IPS DF 6.9 (cell line): ENCODE measurements at places on chromosomes 16 and 17.

GRCh38 chr16:28019218-28019617, 44.3 kb downstream of the GSG1L start:
- H3K4me3 ChIP-seq: no peak overlapping the region
- DNase-seq: no peak
- no peak overlapping the region for H3K27ac ChIP-seq
- H3K4me1 ChIP-seq: no peaks in the 10 kb centered on the region

DNA sequence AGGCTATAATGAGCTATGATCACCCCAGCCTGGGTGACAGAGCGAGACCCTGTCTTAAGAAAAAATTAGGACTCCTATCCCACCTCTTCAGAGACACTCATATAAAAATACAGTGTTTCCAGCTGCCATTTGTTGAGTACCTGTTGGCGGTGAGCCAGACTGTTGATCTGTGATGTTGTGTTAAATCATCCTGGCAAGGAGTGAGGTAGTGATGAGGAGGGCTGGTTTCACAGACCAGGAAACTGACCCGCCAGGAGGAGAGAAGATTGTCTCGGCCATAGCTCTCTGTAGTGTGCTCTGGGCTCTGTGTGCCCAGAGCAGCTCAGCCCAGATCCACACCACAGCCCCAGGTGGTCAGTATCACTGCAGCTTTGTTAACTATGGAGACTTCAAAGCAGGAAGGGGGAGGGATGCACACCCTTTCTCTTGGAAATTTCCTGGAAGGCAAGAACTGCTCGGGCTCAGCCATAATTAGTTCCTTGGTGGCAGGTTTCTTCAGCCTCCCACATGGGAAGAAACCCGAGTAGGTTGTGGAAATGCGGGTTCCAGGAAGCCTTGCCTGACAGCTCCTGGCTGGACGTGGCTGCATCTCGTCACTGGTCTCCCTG, 343.0 kb downstream of the SNX29 start:
- no peak overlapping the region for H3K27ac ChIP-seq
- DNase-seq: no peak
- no peak overlapping the region for H3K4me3 ChIP-seq

- H3K4me3 ChIP-seq: no peak overlapping the region
- no peaks in the 10 kb centered on the region for H3K27me3 ChIP-seq
- H3K4me1 ChIP-seq: no peaks in the 10 kb centered on the region
- no peak for DNase-seq
These were observed 10.8 kb downstream of the FASN start for GRCh38 chr17:82086941-82087906.

DNA sequence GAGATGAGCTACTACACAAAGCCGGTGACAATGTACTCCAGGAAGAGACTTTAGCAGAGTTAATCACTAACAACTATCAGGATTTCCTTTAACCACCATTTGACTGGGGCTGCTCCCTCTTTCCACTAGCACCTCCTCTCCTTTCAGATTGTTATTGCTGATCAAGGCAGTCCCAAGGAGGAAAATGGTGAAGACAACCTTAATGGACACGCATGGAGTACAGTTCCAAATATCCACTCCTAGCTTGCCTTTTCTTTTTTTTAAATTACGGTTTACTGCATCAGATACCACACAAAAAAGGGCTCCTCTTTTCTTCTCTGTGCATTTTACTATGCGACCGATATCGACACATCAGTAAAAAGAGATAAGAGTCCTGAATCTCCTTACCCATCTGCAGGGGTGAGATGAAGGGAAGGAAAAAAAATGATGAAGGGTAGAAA, 30.9 kb downstream of the FAM222B start:
- 0 out of 2 replicates have a peak, but pooled peaks cover 2% of the 10 kb centered on the region for H3K4me1 ChIP-seq
- no peaks in the 10 kb centered on the region for H3K36me3 ChIP-seq
- no peak for DNase-seq
- no peak overlapping the region for H3K27ac ChIP-seq

DNA sequence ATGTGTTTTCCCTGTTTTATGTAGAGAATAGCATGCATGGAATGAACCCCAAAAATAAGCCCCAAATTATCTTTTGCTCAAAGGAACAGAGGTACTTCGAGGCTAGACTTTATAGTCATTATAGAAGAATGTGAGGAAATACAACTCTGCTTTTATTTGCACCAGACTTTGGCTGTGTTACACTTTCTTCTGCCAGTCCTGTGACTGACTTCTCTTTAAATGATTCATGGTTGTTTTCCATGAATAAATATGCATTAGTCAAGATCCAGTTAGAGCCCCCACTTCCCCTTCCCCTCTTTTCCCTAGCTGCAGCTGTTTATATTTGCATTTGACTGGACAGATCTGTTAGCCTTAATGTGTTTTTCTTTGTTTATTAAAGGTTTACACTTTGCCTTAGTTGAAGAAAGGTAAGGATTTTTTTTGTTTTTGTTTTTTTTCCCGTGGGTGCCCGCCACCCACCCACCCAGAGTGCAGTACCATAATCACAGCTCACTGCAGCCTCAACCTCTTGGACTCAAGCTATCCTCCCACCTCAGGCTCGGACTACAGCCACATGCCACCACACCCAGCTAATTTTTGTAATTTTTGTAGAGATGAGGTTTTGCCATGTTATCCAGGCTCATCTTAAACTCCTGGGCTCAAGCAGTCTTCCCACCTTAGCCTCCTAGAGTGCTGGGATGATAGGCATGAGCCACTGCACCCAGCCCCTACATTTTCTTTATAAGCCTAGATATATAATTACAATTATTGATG, 152.6 kb downstream of the CYB561 start:
- H3K4me3 ChIP-seq: no peak overlapping the region
- no peaks in the 10 kb centered on the region for H3K36me3 ChIP-seq
- H3K27ac ChIP-seq: no peak overlapping the region
- no peaks in the 10 kb centered on the region; the same call in none of the 2 replicates for H3K4me1 ChIP-seq
- no peak for DNase-seq
- no peaks in the 10 kb centered on the region for H3K27me3 ChIP-seq

DNA sequence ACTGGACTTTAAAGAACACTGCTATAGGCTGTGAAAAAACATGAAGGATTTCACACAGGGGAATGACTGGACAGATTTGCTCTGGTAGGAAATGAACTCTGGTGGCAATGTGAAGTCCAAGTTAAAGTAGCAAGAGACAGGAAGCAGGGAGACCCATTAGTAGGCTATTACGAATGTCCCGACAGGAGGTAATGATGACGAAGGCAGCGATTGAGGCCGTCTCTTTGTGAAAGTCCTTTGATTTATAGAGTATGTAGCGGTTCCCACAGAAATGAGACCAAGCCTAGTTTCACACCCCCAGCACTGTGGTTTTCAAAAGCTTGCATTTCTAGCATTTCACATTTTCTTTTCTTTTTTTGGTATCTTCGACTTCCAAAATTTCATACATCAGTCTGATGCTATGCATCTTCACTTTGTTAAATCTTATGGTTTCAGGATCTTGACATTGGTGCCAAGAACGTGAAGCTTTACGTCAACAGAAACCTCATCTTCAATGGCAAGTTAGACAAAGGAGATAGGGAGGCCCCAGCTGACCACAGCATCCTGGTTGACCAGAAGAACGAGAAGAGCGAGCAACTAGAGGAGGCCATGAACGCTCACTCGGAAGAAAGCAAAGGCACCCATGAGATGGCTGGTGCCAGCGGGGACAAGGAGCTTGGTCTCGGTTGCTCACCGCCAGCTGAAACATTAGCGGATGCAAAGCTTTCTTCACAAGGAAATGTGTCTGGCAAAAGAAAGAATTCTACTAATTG, 189.8 kb downstream of the KATNIP start:
- no peaks in the 10 kb centered on the region for H3K36me3 ChIP-seq
- H3K4me3 ChIP-seq: no peak overlapping the region
- no peaks in the 10 kb centered on the region for H3K4me1 ChIP-seq
- no peak overlapping the region for H3K27ac ChIP-seq
- H3K27me3 ChIP-seq: no peaks in the 10 kb centered on the region

GRCh38 chr17:9907883-9908648, 3.0 kb upstream of the RCVRN start:
- H3K4me1 ChIP-seq: no peaks in the 10 kb centered on the region
- H3K4me3 ChIP-seq: no peak overlapping the region
- no peaks in the 10 kb centered on the region for H3K27me3 ChIP-seq
- DNase-seq: no peak
- no peak overlapping the region for H3K27ac ChIP-seq

DNA sequence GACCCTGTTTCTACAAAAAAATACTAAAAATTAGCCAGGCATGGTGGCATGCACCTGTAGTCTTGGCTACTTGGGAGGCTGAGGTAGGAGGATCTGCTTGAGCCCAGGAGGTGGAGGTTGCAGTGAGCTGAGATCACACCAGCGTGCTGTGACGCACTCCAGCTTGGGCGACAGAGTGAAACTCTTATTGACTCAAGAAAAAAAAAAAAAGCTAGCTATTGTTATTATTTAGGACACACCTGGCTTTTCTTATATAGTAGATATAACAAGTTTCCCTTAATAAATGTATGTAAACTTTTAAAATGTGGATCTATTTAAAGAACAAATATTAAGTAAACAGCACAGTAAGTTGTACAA, 1.8 kb downstream of the RABEP2 start:
- H3K4me1 ChIP-seq: no peaks in the 10 kb centered on the region
- no peak overlapping the region for H3K4me3 ChIP-seq
- H3K36me3 ChIP-seq: peaks cover 2% of the 10 kb centered on the region; the same call in 1 of the 2 replicates
- DNase-seq: no peak
- H3K27ac ChIP-seq: no peak overlapping the region

GRCh38 chr17:36816214-36816906, 120.9 kb upstream of the LHX1 start:
- no peak overlapping the region for H3K4me3 ChIP-seq
- peaks cover 7% of the 10 kb centered on the region for H3K4me1 ChIP-seq
- no peaks in the 10 kb centered on the region for H3K27me3 ChIP-seq
- no peak overlapping the region for H3K27ac ChIP-seq
- no peak for DNase-seq
- no peaks in the 10 kb centered on the region for H3K36me3 ChIP-seq

DNA sequence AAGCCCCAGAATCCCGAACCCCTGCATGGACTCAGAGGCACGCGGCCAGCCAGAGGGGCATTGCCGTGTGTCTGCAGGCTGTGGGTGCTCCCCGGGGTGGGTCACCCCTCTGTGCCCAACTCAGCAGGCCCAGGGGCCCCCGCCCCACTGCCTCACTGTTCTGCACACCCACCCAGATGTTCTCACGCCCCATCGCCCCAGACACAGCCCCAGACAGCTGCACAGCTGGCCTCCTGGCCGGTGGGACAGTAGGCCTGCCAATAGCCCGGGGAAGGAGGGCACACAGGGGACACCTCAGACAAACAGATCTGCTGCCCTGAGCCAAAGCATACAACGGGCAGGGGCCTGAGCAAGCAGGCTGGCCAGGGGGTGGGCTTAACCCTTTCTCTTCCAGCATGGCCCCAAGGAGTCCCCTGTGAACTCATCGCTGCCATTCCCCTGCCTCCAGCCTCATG, 27.6 kb upstream of the NXPH3 start:
- H3K27ac ChIP-seq: no peak overlapping the region
- H3K4me3 ChIP-seq: no peak overlapping the region
- H3K4me1 ChIP-seq: no peaks in the 10 kb centered on the region; the same call in none of the 2 replicates
- H3K36me3 ChIP-seq: no peaks in the 10 kb centered on the region

DNA sequence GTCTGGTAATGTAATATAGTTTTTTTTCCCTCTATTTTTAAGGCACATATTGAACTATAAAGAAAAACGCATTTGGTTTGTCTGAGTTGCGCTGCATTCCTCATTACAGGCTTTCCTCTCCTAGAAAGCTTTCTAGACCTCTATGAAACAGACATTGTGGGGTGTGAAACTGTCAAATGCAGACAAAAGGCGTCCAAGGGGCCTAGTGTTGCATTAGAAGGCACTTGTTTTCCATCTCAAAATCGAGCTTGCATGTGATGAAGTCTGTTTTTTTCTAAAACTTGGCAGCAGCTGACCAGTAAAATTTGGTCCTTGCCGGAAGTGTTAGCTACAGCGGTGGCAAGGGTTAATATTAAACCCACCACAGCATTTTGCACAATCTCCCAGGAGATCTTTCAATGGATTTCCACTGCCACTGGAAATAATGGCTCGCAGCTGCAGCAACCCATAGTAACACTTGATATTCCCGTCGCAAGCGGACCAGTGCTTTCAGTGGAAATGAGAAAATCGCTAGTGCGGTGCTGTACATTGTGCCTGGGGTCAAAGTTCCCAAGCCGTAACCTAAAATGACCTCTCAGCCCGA, 602.6 kb downstream of the KCNJ2 start:
- H3K27ac ChIP-seq: no peak overlapping the region
- H3K27me3 ChIP-seq: no peaks in the 10 kb centered on the region
- DNase-seq: no peak
- H3K36me3 ChIP-seq: no peaks in the 10 kb centered on the region
- H3K4me1 ChIP-seq: no peaks in the 10 kb centered on the region
- no peak overlapping the region for H3K4me3 ChIP-seq

GRCh38 chr17:37060094-37060493, 111.3 kb downstream of the AATF start:
- H3K36me3 ChIP-seq: no peaks in the 10 kb centered on the region
- H3K27me3 ChIP-seq: no peaks in the 10 kb centered on the region
- DNase-seq: no peak
- H3K4me1 ChIP-seq: peaks cover 7% of the 10 kb centered on the region
